Endodermal cell (in vitro differentiated cells): ENCODE measurements at places on chromosomes 16 and 17. TPM values are rescaled to one million over a fixed set of nuclear protein-coding genes. Genes with fewer than 3 reads are reported as not detected.

DNA sequence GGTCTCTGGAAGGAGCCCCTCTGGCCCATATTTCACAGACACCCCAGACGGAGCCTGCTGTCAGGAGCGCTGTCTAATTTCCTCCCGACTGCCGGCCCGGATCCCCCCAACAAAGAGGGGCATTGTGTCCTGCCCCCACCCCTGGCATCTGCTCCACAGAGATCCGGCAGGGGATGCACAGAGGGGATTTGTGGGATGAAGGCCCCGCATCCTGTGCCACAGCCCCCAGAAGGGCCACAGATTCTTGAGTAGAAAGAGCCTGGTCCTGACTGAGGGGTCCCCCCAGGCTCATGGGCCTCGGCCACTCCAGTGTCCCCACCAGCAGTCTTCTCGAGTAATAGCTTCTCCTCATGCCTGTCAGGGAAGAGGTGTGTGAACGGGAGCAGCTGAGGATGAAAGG is 29.5 kb downstream of the MEOX1 start:
- no peaks in the 10 kb centered on the region for H3K27me3 ChIP-seq
- no peak overlapping the region for H3K27ac ChIP-seq
- no peak overlapping the region for H3K4me3 ChIP-seq
- H3K4me1 ChIP-seq: peaks cover 8% of the 10 kb centered on the region

GRCh38 chr17:32798938-32799337 is 78.0 kb downstream of the MYO1D start:
- H3K36me3 ChIP-seq: no peaks in the 10 kb centered on the region
- H3K4me1 ChIP-seq: no peaks in the 10 kb centered on the region
- H3K27ac ChIP-seq: no peak overlapping the region
- H3K4me3 ChIP-seq: no peak overlapping the region

- H3K36me3 ChIP-seq: peaks cover 5% of the 10 kb centered on the region
- no peaks in the 10 kb centered on the region for H3K4me1 ChIP-seq
- DNase-seq: peak; percentile 88
- H3K27ac ChIP-seq: no peak overlapping the region
- H3K4me3 ChIP-seq: no peak overlapping the region
Observed at GRCh38 chr16:81522108-81522701, 77.6 kb downstream of the CMIP start.

GRCh38 chr16:73058221-73058615 is 10.3 kb upstream of the ZFHX3 start:
- peaks cover 6% of the 10 kb centered on the region for H3K4me1 ChIP-seq
- H3K27me3 ChIP-seq: peaks cover 88% of the 10 kb centered on the region
- peak; percentile 69 for DNase-seq
- H3K36me3 ChIP-seq: no peaks in the 10 kb centered on the region
- H3K4me3 ChIP-seq: no peak overlapping the region
- peak overlapping the region; percentile 74 for H3K27ac ChIP-seq

The KRT33A gene
- total RNA-seq: not detected in 3 replicates
